HEK293T (cell line): ENCODE measurements at places on chromosomes 4 and X.

GRCh38 chr4:124420166-124420695, 292.3 kb downstream of the ANKRD50 start:
- no peak for DNase-seq

- no peak for DNase-seq
Observed at GRCh38 chrX:99603091-99603814, 806.8 kb downstream of the PCDH19 start.

DNA sequence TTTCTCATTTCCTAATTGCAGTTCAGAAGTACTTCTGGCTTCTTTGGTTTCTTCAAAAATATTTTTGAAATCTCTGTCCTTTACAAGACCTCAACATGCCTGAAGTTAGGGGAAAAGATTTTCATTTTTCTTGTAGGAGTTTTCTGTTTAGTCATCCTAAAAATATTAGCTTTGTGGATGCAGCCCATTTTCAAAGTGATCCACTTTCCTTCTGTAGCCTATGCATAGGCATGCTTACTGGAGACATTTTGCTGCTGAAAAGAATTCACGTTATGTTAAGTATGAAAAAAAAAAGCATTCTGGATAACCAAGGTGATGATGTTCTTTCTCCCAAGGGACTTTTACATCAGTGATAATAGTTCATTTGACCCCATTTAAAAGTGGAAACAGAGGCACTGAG, 245.6 kb downstream of the THOC2 start:
- DNase-seq = no peak

GRCh38 chr4:34790131-34790530, 1454.2 kb downstream of the ARAP2 start:
- DNase-seq = no peak

- no peak for DNase-seq
Observed at GRCh38 chr4:22906045-22906444, 213.3 kb downstream of the GBA3 start.

DNA sequence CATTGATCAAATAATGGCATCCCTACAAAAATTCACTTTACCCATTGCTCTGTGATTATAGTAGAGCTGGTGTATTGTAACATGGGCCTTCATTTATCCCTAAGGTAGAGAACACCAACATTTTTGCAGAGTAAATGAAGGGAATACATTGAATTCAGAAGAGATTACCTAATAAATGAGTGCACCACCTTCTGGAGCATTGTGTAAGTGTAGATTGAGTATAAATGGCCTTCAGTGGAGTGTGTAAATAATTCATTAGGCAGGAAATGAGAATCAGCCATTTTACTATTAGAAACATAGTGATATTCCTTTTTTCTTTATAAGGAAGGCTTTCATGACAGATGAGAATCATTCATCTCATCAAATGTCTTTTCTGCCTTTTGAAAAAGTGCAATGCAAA, 155.8 kb downstream of the FAM47B start:
- DNase-seq = no peak

GRCh38 chr4:122532766-122533165, 76.2 kb upstream of the IL2 start:
- no peak for DNase-seq

DNA sequence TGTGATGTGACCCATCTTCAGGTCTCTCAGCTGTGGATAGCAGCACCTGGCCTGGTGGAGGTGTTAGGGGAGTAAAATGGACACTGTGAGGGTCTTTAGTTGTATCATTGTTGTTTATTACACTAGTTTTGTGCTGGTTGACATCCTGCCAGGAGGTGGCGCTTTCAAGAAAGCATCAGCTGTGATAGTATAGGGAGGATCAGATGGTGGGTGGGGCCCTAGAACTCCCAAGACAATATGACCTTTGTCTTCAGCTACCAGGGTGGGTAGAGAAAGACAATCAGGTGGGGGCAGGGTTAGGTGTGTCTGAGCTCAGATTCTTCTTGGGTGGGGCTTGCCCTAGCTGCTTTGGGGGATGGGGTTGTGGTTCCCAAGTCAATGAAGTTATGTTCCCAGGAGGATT, 162.8 kb downstream of the PPP1R2C start:
- DNase-seq = no peak
